ENCODE measurements at places on chromosomes 7 and 10. TPM values are rescaled to one million over a fixed set of nuclear protein-coding genes. Genes with fewer than 3 reads are reported as not detected.

DNA sequence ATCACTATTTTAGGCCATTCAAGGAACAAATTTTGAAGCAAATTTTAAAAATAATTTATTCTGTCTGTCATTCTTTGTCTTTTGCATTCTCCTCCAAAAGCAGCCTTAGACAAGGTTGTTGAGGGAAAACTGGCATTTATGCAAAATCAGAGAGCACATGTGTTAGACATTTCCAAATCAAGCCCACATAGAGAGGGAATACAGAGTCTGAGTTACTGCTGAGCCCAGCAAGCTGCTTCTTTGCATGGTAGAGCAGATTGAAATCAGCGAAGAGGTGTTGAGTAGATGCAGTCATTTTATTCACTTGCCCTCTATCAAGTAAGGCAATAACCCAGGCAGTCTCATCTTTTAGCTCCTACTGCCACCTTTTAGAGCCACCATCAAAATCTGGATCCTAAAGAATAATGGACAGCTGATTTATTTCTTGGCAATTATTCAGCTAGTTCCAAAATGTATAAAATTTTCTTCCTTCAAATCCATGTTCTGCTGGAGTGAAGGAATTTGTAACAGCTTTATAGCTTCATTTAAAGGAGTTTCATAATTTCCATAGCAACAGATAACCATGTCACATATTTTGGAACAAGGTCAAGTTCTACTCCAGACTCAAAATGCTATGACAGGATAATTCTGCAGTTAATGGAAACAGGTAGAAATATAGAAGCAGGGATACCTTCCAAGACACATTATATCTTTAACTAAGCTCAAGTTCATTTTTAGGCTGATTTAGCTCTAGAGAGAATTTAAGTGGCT, 7.3 kb upstream of the PCDH15 start:
- no peak overlapping the region for H3K27ac ChIP-seq
- DNase-seq: no peak
- H3K4me3 ChIP-seq: no peak overlapping the region
- no peaks in the 10 kb centered on the region for H3K27me3 ChIP-seq

DNA sequence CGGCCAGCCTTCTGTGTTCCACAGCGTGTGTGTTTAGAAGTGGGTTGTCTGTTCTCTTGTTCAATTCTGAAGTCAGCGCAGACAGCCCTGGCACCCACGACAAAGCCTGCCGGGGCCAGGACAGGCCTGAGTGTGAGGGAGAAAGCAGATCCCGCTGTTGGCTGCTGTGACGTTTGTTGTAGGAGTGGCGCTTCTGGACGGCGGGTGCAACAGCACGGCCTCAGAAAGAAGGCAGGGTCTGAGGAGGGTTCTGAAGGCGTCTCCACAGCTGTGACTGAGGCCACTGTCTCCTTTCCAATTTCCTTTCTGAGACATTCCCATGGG, 76.2 kb downstream of the VIPR2 start:
- H3K36me3 ChIP-seq: peaks cover 23% of the 10 kb centered on the region
- H3K27ac ChIP-seq: peak overlapping the region; percentile 74
- H3K4me1 ChIP-seq: peaks cover 39% of the 10 kb centered on the region

DNA sequence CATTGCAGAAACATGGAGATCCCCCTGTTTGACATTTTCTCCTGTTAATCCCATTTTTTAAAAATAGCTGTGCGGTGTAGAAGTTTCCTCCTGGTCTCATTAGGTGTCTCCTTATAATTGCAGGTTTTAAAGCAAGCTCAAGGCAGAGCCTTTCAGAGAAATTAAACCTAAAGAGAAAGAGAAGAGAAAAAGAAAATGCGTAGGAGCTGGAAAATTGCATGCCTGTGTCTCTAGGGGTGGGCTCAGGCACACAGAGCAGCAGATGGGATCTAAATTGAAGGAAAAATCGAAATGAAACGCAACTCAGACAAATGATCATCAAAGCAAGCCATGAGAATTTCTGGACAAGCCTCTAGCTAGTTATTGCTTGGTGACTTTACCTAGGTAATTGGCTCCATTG, 40.1 kb downstream of the GPR26 start:
- no peaks in the 10 kb centered on the region for H3K36me3 ChIP-seq
- DNase-seq: no peak
- H3K27ac ChIP-seq: no peak overlapping the region

DNA sequence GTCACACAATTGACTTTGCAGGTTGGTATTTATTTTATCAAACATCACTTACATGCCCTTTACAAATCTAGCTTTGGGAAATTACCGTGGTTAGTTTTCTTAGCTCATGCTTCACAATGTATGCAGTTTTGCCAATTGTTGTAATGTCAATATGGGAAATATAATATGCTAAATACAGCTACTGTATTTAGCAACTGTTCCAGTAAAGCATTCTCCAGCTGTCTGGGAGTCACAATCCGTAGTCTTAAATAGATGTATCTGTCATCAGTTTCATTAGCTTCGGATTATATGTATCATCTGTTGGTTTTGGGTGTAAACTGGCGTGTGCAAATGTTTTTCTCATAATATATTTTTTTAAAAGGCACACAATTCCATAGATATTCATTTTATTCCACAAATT, 19.4 kb upstream of the AHR start:
- H3K27ac ChIP-seq: no peak overlapping the region
- H3K27me3 ChIP-seq: no peaks in the 10 kb centered on the region
- no peaks in the 10 kb centered on the region for H3K4me1 ChIP-seq
- H3K36me3 ChIP-seq: no peaks in the 10 kb centered on the region

- H3K27ac ChIP-seq: no peak overlapping the region
- peaks cover 6% of the 10 kb centered on the region for H3K4me1 ChIP-seq
- H3K27me3 ChIP-seq: no peaks in the 10 kb centered on the region
- peaks cover 61% of the 10 kb centered on the region for H3K36me3 ChIP-seq
- no peak for DNase-seq
- H3K4me3 ChIP-seq: no peak overlapping the region
Observed at GRCh38 chr10:80171248-80171660, 34.1 kb downstream of the ANXA11 start.

The SPDYE5 gene
- total RNA-seq: 0.05 TPM

The PVRIG gene
- 52.3 TPM for total RNA-seq

Measured in thymus (tissue), 14 donors.